ENCODE measurements at places on chromosomes 7 and 10.

DNA sequence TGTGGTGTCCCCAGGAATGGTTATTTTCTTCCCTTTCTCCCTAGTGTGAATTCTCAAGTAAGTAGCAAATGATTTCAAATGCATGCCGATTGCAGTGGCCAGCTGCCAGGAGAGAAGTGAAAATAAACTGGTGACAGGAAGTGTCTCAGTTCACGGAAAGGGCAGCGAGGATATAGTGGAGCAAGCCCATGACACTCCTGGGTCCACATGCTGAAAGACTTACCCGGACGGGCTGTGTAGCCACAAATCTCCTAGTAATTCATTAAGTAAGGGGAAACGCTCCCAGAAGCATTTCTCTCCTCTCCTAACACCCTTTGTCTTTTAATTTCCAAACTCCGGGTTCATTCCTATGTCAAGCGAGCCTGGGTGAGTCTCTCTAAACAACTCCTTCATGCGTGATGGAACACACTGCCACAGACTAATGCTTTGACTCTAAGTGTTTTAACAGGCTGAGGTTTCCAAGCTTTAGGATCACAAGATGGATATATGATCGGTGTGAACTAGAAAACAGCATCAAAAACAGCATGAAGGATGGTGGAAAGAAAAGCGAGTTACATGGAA, 125.6 kb downstream of the CYP26A1 start:
- peak overlapping the region; percentile 47 for H3K4me3 ChIP-seq
- DNase-seq, result peak; percentile 85
- peaks cover 12% of the 10 kb centered on the region for H3K4me1 ChIP-seq
- no peaks in the 10 kb centered on the region for H3K36me3 ChIP-seq
- peak overlapping the region; percentile 25 for H3K27ac ChIP-seq

DNA sequence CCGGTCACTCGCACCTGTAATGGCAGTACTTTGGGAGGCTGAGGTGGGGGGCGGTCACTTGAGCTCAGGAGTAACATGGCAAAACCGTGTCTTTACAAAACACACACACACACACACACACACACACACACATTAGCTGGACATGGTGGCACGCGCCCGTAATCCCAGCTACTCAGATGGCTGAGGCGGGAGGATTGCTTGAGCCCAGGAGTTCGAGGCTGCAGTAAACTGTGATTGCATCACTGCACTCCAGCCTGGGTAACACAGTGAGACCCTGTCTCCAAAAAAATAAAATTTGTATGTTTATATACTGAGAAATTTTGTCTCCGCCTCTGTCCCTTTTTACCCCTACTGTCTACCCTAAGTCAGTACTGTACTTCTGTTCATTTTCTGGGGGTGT, 86.6 kb downstream of the CUX1 start:
- no peaks in the 10 kb centered on the region for H3K27me3 ChIP-seq
- H3K27ac ChIP-seq, result no peak overlapping the region
- peaks cover 21% of the 10 kb centered on the region for H3K4me1 ChIP-seq
- no peaks in the 10 kb centered on the region for H3K36me3 ChIP-seq

DNA sequence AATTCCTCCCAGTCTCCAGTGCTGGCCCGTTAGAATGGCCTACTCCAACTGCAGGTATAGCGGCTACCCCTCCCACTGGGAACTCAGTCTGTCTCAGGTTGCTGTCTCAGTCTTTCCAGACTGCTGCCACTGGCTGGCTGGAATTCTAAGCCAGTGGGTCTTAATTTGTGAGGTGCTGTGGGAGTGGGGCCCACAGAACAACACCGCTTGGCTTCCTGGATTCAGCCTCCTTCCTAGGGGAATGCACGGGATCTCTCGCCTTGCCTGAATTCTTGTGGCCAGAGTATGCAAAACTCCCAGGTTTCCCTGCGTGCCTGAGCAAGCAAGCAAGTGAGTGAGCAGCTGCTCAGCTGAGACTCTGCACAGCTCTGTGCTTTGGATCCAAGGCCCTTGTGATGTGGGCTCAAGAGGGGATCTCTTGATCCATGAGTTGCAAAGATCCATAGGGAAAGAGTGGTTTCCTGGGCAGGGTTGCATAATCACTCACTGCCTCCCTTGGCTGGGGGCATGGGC, 41.5 kb upstream of the GPR141 start:
- no peaks in the 10 kb centered on the region for H3K36me3 ChIP-seq
- H3K4me3 ChIP-seq, result no peak overlapping the region
- H3K27me3 ChIP-seq, result no peaks in the 10 kb centered on the region
- H3K27ac ChIP-seq, result no peak overlapping the region
- H3K4me1 ChIP-seq, result no peaks in the 10 kb centered on the region
- DNase-seq, result no peak

DNA sequence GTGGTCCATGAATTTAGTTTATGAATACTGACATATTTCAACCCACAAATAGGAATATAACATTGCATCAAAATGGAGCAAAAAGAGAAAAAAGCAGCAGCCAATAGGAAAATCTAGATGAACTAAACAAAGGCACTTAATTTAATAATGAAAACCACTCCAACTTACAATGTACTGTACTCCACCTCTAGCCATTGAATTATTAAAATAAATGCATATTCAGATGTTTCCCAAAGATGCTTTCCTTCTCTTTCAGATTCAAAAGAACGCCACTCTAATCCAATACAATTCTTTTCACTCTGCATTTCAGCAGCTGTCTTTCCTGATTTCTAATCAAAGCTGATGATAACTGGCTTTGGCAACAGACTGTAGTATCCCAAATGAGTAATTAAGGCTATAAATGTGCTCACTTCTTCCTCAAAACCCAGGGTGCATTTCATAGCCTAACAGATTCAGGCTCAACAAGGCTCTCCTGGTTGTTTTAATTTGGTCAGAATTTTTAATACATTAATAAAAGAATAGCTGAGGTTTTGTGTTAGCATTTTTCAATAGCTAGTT, 577.1 kb downstream of the PARD3 start:
- H3K27me3 ChIP-seq, result no peaks in the 10 kb centered on the region
- no peak overlapping the region for H3K4me3 ChIP-seq
- no peak overlapping the region for H3K27ac ChIP-seq
- peaks cover 7% of the 10 kb centered on the region for H3K4me1 ChIP-seq

DNA sequence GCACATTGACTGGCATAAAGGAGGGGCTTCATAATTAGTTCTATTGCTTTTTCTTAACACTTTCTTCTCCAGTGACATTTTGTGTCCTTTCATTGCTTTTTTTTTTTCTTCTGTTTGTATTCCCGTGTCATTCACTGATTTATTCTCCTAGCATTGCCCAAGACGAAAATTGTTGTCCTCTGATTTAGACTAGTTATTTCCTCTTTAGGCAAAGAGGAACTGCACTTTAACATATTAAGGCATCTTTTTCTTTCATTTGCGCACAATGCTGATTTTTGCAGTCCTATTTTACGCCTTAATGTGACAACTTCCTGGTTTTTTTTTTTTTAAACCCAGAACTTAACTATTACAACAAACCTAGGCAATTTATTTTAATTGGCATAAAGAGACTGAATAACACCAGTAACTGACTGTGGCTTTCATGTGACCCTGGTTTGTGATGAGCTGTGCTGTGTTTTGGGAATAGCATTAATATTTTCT, 39.7 kb downstream of the ARID5B start:
- no peak overlapping the region for H3K27ac ChIP-seq
- H3K36me3 ChIP-seq, result peaks cover 5% of the 10 kb centered on the region
- peaks cover 52% of the 10 kb centered on the region for H3K4me1 ChIP-seq
- H3K27me3 ChIP-seq, result no peaks in the 10 kb centered on the region
- no peak for DNase-seq

All from astrocyte (in vitro differentiated cells and primary cell).